ENCODE measurements at places on chromosomes 13 and 19. TPM values are rescaled to one million over a fixed set of nuclear protein-coding genes. Genes with fewer than 3 reads are reported as not detected.

DNA sequence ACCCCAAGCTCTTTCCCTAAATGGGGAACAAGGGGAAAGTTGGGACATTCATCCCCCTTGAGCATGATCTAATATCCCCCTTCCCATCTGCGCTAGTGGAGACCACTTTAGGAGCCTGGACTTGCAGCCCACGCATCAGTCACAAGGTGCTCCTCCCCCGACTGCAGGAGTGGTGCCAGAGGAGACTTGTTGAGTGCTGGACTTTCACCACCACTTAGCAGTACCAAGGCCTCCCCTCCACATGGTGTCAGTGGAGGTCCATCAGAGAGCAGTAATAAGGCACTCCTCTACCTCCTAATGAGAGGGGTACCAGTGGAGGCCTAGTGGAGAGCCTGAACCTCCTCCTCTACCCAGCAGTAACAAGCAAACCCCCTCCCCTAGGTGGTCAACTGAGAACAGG, 22.5 kb downstream of the CAB39L start:
- no peak for DNase-seq

Gene CEBPA
- polyA plus RNA-seq = 2.5 TPM

Gene SPRY2
- 105 TPM for polyA plus RNA-seq

Gene HRC
- 113 TPM for polyA plus RNA-seq

Gene RUBCNL
- 2.0 TPM for polyA plus RNA-seq

Gene FGF14
- polyA plus RNA-seq = 0.57 TPM

DNA sequence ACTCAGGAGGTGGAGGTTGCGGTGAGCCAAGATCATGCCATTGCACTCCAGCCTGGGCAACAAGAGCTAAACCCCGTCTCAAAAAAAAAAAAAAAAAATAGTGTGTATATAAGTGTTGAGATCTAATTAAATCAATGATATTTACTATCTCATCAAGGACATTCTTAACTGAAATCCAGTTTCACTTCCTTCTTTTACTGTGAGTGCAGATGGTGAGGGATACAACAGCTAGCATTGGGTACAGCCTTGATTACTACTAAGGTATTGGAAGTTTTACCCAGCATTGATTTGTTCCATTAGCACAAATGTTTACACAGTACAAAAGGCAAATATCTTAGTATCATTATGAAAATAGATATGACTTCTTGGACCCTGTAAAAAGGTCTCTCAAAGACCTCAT, 546.6 kb downstream of the KCTD12 start:
- no peak for DNase-seq

GRCh38 chr19:54094426-54095000, 6.1 kb downstream of the OSCAR start:
- DNase-seq = no peak

DNA sequence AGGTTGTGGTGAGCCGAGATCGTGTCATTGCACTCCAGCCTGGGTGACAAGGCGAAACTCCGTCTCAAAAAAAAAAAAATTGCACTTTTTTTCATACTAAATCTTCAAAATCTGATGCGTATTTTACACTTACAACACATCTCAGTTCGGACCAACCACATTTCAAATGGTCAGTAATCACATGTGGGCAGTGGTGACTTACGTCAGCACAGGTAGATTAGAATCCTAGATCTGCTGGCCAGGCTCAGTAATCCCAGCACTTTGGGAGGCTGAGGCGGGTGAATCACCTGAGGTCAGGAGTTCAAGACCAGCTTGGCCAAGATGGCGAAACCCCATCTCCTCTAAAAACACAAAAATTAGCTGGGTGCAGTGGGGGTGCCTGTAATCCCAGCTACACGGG, 1.6 kb upstream of the FARSA start:
- no peak for DNase-seq

- DNase-seq = no peak
Measured at GRCh38 chr13:34897220-34897619, 44.9 kb upstream of the NBEA start.

GRCh38 chr13:99323488-99323887, 16.3 kb upstream of the GPR183 start:
- DNase-seq = no peak

DNA sequence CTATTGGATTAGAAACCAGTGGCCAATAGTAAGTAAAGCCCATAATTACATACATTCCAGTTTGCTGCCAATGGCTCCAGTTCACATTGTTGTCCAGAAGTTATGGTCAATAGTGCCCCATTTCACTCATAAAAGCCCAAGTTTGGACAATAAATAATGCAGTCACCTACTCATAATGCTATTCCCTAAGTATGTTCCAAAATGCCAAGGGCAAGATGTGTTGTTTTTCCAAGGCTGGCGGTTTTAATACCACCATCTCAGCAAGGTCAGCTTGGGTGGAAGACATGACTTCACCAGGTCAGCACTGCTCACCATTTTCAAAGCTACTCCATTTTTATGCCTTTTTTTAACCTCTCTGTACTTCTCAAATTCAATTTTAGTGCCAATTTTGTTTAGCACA, 32.7 kb downstream of the KCTD12 start:
- no peak for DNase-seq

GRCh38 chr13:113959198-113959597, 14.7 kb downstream of the C13orf46 start:
- DNase-seq = no peak

Gene IGSF23
- polyA plus RNA-seq = not detected

GRCh38 chr13:99434258-99434788, 66.9 kb upstream of the TM9SF2 start:
- no peak for DNase-seq

DNA sequence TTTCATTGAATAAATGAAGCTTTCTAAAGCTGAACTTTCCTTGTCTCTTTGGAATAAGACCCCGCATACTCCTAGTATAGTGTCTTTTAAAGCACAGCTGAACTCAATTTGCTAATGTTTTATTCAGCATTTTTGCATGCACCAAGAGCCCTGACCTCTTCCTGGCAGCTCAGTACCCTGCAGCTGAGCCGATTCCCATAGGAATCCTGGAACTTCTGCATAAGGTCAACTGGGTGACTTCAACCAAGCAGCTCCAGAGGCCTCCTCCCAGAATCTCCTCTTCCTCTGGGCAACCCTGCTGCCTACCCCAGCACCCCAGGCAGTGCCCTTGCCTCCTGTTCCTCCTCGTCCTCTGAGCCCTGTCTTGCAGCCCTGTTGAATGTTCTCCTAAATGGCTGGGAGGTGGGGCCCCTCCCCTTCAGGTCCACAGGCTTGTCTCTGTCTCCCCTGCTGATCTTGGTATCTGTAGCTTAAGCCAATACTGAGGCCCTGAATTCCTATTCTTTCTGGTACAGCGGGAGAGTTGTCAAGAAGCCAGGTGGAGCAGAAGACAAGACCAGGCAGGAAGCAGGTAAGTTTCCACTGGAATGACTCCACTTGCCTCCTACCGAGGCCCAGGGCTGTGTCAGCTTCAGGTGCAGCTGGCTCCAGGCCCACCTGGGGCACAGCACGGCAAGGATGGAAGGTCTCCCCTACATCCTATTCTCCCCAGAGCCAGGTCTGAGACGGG, 23.6 kb upstream of the CCDC124 start:
- no peak for DNase-seq

GRCh38 chr13:44726214-44726613, 150.1 kb upstream of the TSC22D1 start:
- no peak for DNase-seq

DNA sequence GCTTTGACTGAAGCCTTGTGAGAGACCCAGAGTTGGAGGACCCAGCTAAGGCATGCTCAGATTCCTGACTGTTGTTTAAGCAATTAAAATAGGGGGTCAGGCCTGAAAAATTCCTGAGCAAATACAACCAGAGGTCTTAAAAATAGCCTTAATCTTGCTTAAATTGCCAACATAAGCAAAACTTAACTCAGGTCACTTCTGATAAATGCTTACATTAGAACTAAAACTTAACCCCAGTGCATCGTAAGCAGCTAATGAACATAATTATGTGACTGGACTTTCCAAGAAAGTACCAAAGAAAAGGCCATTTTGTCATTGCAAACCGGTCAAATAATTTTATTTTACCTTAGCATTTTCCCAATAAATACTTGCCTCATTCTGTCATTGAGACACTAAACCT, 294.5 kb downstream of the ENOX1 start:
- no peak for DNase-seq

- DNase-seq = no peak
Measured at GRCh38 chr19:30522341-30522740, 150.2 kb downstream of the ZNF536 start.

DNA sequence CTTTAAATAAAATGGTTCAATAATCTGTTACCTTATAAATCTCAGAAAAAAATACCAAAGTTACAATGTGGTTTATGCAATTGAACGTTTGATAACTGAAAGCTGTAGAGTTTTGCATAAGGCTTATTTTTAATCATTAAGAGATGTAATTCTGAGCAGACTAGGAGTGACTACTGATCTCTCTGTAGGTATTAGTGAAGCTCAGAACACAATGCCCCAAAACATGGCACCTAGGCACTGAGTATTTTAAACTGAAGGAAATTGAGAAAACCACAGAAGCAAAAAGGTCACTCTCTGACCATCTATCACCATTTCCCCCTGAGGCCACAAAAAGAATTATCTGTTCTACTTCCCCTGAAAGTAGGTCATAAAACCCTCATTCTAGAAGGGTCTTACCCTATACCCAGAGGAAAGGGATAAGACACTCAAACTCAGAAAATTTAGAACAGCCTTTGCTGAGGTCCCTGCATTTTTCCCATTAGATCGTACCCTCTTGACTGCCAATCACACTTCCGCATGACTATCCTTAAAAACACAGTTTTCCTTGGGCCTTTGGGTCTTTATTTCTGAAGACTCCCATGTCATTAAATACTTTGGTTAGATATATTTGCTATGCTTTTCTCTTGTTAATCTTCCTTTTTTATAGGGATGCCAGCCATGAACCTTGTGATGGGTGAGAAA, 158.1 kb downstream of the PCDH9 start:
- no peak for DNase-seq

Gene HMG20B
- polyA plus RNA-seq = 29.5 TPM

DNA sequence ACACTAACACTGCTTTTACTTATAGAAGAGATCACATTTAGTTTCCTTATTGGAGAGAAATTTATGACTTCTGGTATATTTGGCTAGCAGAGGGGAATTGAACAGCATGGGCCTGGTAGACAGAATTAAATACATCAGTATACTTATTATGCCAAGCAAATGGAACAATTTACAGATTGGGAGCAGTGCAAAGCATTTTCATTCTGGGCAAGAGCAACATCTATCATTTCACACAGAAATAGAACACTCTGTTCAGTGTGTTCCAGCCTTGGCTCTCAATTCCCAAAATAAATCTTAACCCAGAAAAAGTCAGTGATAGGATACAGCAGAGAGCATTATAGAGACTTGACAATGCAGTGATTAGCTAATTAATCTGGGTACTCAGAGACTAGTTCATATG, 604.0 kb upstream of the SLITRK6 start:
- no peak for DNase-seq

DNA sequence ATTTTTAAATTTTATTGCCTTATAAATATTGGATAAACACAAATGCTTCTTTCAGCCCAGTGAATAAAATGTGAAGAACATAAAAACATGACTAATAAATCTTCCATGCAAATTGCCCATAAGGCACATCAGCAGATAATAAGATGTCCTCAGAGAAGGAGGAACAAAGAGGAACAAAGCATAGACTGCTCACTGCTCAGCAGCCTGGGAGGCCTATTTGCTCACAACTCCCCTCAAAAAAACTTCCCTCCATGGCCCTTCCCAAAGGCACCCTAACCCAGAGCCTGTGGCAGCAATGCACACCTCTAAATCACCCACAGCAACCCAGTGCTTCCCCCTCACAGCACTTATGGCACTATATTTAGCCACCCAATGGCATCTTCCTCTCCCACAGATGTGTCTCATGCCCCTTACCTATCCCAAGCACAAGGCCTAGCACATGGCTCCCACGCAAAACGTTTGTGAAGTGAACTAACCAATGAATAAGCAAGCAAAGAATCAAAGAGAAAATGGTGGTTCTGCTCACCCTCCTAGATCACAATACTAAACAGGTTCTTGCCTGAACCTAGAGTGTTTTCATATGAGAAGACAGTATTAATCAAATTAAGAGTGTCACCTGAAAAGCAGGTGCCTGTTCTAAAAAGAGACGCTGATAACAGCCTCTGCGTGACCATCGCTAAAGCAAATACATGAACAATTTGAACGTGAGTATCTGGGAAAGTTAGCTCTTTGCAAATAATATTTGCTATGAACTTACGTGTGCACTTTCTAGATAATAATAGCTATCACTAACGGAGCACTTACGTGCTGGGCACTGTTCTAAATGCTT, 96.9 kb downstream of the TBC1D4 start:
- no peak for DNase-seq

Gene N4BP2L1
- polyA plus RNA-seq = 12.1 TPM

DNA sequence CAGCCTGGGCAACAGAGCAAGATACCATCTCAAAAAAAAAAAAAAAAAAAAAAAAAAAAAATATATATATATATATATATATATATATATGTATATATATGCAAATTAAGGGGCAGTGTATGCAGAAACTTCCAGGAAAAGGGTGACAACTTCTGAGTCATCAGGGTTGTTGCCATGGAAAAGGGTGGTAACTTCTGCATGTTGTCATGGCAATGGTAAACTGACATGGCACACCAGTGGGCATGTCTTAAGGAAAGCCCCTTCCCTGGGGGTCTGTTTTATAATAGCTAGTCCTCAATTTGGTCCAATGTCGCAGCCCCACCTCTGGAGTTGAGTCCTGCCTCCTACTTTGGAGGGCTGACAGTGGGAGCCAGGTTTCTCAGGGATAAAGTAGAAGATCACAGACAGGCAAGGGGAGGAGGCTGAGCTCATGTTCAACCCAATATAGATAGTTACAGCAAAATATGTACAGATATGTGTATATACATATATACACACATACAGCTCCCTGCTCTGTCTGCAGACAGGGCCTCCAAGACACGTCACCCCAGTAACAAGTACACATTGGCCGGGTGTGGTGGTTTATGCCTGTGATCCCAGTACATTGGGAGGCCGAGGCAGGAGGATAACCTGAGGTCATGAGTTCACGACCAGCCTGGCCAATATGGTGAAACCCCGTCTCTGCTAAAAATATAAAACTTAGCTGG, 7.2 kb upstream of the FCHO1 start:
- no peak for DNase-seq

DNA sequence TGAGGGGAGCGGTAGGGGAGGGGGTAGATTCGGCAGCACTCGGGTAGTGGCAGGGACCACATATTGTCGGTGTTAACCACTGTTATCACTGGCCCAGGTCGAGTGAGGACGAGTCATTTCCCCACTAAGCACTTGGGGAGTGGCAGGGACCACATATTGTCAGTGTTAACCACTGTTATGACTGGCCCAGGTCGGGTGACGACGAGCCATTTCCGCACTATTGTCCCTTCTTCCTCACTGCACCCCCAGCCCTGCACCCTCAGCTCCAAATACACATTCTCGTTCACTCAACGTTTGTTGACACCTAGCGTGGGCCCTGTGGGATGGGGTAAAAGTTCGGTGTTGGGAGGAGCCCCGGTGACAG, 467 bp upstream of the CLN5 start:
- no peak for DNase-seq

Gene PGLYRP1
- 0.28 TPM for polyA plus RNA-seq

DNA sequence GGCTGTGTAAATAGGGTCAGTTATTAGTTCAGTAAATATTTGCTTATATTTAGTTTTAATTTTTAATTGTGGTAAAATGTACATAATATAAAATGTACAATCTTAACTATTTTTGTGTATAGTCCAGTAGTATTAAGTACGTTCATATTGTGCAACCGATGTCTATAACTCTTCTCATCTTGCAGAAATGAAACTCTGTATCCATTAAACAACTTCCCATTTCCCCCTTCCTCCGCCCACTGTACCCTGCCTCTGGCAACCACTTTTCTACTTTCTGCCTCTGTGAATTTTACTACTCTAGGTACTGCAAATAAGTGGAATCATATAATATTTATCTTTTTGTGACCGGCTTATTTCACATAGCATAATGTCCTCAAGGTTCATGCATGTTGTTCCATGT, 24.4 kb downstream of the UBAC2 start:
- no peak for DNase-seq

Gene C1QTNF9
- polyA plus RNA-seq = 7.0 TPM

Gene ITGBL1
- 2.2 TPM for polyA plus RNA-seq

Data from muscle of arm (tissue), 14 donors.